ENCODE measurements at places on chromosomes 1 and 21.

GRCh38 chr1:63318201-63318979, 4.0 kb upstream of the FOXD3 start:
- DNase-seq: no peak

DNA sequence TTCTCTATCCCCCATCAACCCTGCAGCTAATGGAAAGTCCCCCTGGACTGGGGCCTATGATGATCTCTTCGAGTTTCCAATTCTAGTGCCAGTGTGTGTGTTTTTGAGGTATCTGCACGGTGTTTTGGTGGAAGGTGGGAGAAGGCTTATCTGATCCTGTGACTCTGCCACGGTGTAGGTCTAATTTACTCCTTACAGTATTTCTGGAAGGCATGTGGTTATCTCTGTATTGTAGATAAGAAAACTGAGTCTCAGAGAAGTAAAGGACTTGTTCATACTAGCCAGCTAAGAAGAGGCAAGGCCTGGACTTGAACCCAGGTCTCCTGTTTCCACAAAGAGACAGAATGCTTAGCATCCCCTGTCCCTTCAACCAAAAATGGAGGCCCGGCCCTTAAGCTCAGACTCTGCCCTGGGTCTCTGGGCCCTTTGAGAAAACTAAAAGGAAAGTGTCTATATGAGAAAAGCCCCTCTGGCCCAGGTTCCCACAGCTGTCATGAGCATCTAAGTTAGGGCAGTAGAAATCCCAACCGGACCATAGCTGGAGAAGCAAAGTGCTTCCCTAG, 20.3 kb downstream of the RIMS3 start:
- no peak for DNase-seq

- DNase-seq: no peak
These were observed 98.9 kb upstream of the IRF2BP2 start for GRCh38 chr1:234708700-234709395.

DNA sequence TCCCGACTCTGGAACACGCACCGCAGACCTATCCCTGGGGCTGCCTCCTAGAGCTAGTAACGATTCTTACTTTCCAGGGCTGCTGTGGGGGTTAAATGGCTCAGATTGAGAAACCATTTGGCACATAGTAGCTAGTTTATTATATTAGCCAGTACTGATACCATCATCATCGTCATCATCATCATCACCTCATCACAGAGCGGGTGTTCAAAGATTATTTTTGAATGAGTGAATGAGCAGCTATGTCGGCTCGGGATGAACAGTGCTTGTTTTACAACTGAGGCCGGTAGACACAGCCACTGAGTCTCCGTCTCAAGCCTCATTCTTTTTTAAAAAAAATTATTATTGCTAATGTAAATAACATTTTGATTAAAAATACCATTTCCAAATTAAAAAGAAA, 13.5 kb upstream of the AJAP1 start:
- no peak for DNase-seq

- DNase-seq: no peak
These were observed 17.2 kb upstream of the POFUT2 start for GRCh38 chr21:45304945-45305344.

GRCh38 chr1:174991473-174991872, 8.3 kb upstream of the CACYBP start:
- no peak for DNase-seq

DNA sequence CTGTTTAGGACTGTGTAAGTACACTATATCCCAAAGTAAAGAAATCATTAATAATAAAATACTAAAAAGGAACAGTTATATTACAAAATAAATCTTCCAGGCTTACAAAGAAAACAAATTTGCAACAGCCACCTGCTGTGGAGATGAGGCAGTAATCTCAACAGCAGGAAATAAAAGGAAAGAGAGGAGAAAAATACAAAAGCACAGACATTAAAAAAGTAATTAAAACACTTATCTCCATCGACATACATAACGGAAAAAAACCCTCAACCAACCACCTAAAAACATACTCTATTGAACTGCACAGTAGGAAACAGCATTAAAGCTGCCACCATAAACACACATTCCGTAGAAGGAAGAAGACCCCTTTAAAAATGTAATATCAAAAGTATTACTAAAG, 317.6 kb downstream of the DPYD start:
- no peak for DNase-seq

GRCh38 chr21:26405735-26406361, 167.2 kb downstream of the CYYR1 start:
- no peak for DNase-seq

- DNase-seq: no peak
These were observed 37.3 kb downstream of the HUNK start for GRCh38 chr21:31910074-31910470.

DNA sequence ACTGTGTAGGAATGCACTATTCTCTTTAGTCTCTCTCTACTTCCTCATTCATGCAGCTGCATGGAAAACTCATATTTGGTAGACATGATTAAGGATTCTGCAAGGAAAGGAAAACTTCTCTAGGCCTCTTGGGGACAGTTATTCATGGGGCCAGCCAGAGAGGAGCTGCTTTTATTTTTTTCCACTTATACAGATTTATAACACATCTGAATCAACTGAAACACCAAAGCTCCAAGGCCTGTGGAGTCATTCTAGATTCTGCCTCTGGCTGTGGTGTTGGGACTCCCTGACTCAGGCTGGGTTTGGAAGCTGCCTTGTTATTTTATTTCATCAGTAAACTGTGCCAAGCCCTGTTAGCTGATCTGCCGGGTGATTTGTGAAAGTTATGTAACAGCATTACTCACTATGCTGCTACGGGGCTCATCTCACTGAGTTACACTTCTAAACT, 83.9 kb upstream of the EDEM3 start:
- DNase-seq: peak; percentile 72

- peak; percentile 28 for DNase-seq
These were observed 12.6 kb upstream of the POU2F1 start for GRCh38 chr1:167207940-167208623.

GRCh38 chr1:236484310-236484971, 39.3 kb upstream of the LGALS8 start:
- DNase-seq: no peak

- DNase-seq: no peak
These were observed 7.3 kb downstream of the RAP1GAP start for GRCh38 chr1:21661886-21662285.

GRCh38 chr1:34896612-34897011, 32.8 kb downstream of the DLGAP3 start:
- no peak for DNase-seq

GRCh38 chr1:16440131-16440469, 424 bp upstream of the NECAP2 start:
- peak; percentile 19 for DNase-seq
